Progenitor cell of endocrine pancreas (in vitro differentiated cells): ENCODE measurements at places on chromosomes 6 and 20.

GRCh38 chr20:52150440-52151258 is 40.9 kb downstream of the ZFP64 start:
- no peak for DNase-seq
- H3K4me1 ChIP-seq = no peaks in the 10 kb centered on the region
- no peak overlapping the region for H3K27ac ChIP-seq

DNA sequence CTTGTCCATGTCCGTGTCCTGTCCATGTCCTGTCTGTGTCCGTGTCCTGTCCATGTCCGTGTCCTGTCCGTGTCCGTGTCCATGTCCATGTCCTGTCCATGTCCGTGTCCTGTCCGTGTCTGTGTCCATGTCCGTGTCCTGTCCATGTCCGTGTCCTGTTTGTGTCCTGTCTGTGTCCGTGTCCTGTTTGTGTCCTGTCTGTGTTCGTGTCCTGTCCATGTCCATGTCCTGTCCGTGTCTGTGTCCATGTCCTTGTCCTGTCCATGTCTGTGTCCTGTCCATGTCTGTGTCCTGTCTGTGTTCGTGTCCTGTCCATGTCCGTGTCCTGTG is 55.0 kb upstream of the BHLHE23 start:
- DNase-seq = no peak
- H3K27me3 ChIP-seq = peaks cover 31% of the 10 kb centered on the region
- H3K36me3 ChIP-seq = no peaks in the 10 kb centered on the region

DNA sequence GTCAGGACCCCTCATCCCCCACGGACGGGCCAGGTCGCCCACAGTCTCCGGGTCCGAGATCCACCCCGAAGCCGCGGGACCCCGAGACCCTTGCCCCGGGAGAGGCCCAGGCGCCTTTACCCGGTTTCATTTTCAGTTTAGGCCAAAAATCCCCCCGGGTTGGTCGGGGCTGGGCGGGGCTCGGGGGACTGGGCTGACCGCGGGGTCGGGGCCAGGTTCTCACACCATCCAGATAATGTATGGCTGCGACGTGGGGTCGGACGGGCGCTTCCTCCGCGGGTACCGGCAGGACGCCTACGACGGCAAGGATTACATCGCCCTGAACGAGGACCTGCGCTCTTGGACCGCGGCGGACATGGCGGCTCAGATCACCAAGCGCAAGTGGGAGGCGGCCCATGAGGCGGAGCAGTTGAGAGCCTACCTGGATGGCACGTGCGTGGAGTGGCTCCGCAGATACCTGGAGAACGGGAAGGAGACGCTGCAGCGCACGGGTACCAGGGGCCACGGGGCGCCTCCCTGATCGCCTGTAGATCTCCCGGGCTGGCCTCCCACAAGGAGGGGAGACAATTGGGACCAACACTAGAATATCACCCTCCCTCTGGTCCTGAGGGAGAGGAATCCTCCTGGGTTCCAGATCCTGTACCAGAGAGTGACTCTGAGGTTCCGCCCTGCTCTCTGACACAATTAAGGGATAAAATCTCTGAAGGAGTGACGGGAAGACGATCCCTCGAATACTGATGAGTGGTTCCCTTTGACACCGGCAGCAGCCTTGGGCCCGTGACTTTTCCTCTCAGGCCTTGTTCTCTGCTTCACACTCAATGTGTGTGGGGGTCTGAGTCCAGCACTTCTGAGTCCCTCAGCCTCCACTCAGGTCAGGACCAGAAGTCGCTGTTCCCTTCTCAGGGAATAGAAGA is 978 bp downstream of the HLA-A start:
- DNase-seq = no peak
- H3K27me3 ChIP-seq = peaks cover 3% of the 10 kb centered on the region
- peaks cover 12% of the 10 kb centered on the region for H3K36me3 ChIP-seq
- H3K4me1 ChIP-seq = peaks cover 7% of the 10 kb centered on the region
- peak overlapping the region; percentile 90 for H3K4me3 ChIP-seq

GRCh38 chr6:1424306-1424927 is 35.0 kb downstream of the FOXF2 start:
- no peaks in the 10 kb centered on the region for H3K4me1 ChIP-seq
- H3K4me3 ChIP-seq = no peak overlapping the region
- no peaks in the 10 kb centered on the region for H3K36me3 ChIP-seq
- peaks cover 36% of the 10 kb centered on the region for H3K27me3 ChIP-seq
- DNase-seq = no peak

DNA sequence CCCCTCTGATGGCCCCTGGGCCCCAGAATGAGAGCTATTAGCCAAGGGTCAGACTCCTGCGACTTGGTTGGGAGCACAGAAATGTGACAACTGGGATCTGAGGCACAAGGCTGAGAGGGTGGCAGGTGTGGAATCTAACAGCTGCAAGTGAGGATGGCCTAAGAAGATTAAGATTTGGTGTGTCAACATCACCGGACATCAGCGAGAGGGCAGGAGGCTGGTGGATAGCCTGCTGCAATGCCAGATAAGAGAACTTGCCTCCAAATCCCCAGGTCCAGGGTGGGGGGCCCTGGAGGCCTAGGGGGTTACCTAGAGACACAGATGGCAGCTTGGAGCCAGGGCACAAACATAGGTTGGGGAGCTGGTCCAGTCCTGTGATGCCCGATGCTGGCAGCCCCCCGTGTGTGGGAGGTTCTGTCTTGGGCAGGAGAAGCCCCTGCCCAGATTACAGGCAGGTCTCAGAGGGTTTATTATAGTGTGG is 155.8 kb downstream of the GRM4 start:
- peaks cover 49% of the 10 kb centered on the region for H3K27me3 ChIP-seq
- no peak overlapping the region for H3K27ac ChIP-seq
- peaks cover 1% of the 10 kb centered on the region for H3K36me3 ChIP-seq
- DNase-seq = no peak
- peaks cover 43% of the 10 kb centered on the region for H3K4me1 ChIP-seq
